ENCODE measurements at places on chromosomes 7 and 10. TPM values are rescaled to one million over a fixed set of nuclear protein-coding genes. Genes with fewer than 3 reads are reported as not detected.

GRCh38 chr10:103665162-103665889 is 171.8 kb downstream of the NEURL1 start:
- no peak overlapping the region for H3K4me3 ChIP-seq
- H3K36me3 ChIP-seq: peaks cover 4% of the 10 kb centered on the region
- H3K4me1 ChIP-seq: peaks cover 17% of the 10 kb centered on the region
- no peak for DNase-seq
- no peak overlapping the region for H3K27ac ChIP-seq
- no peaks in the 10 kb centered on the region for H3K27me3 ChIP-seq

Gene NUPR2
- not detected for total RNA-seq

DNA sequence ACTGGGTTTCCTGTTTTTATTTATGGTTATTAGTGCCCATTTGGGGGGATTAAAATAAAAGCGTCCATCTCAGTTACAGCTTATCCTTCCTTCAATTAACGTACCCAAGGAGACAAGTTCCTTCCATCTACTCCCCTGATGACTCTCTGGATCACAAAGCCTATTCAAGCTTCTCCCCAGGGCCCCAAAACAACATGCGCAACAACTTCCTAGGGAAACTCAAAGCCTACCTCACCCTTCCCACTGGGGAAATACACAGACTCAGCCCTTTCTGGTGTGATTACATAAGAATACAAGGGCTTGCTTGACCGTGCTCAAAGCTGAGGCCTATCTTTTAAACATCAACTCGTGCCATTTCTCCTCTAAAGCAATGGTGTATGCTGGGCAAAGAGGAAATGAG is 112.4 kb downstream of the CDK6 start:
- no peak overlapping the region for H3K4me3 ChIP-seq
- H3K27me3 ChIP-seq: no peaks in the 10 kb centered on the region
- H3K36me3 ChIP-seq: peaks cover 59% of the 10 kb centered on the region

- no peaks in the 10 kb centered on the region for H3K36me3 ChIP-seq
- DNase-seq: no peak
- no peaks in the 10 kb centered on the region for H3K27me3 ChIP-seq
- H3K27ac ChIP-seq: no peak overlapping the region
- no peaks in the 10 kb centered on the region for H3K4me1 ChIP-seq
Measured at GRCh38 chr7:74404741-74405140, 49.0 kb upstream of the GTF2IRD1 start.

DNA sequence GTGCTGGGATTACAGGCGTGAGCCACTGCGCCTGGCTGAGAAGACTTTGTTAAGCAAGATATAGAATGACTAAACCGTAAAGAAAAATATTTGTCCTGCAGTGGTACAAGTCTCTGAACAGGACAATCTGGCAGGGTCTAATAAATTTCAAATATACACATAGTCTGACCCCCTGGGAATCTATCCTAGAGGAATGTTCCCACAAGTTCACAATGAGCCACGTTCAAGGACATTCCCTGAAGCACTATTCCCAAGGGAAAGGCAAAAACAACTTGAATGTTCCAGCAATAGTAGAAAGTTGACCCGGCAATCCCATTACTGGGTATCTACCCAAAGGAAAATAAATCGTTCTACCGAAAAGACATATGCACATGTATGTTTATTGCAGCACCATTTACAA is 82.0 kb downstream of the HIP1 start:
- no peak overlapping the region for H3K4me3 ChIP-seq
- H3K4me1 ChIP-seq: peaks cover 2% of the 10 kb centered on the region
- DNase-seq: no peak
- no peaks in the 10 kb centered on the region for H3K27me3 ChIP-seq

- peaks cover 45% of the 10 kb centered on the region for H3K36me3 ChIP-seq
- peak overlapping the region; percentile 77 for H3K27ac ChIP-seq
- DNase-seq: peak; percentile 24
- H3K27me3 ChIP-seq: no peaks in the 10 kb centered on the region
- peak overlapping the region; percentile 86 for H3K4me3 ChIP-seq
Measured at GRCh38 chr10:122878799-122879338, 512 bp downstream of the FAM24B start.

DNA sequence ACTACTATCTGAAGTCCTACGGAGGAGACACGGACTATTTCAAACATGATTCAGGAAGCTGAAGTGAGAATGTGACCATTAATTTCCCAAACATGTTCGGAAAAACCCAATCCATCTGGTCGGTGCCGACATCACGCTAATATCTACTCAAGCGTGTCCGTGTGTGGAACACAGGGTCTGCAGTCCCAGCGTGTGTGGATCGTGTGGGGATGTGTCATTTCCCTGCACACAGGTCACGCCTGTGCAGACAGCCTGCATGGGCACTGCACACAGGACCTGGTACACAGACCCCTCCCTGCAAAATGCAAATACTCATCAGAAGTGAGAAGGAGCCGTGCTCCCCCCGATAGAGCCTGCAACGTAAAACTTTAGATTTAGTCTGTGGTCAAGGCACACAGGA is 57.8 kb downstream of the CARD11 start:
- H3K36me3 ChIP-seq: peaks cover 69% of the 10 kb centered on the region
- no peak for DNase-seq
- H3K4me3 ChIP-seq: no peak overlapping the region

- H3K4me3 ChIP-seq: no peak overlapping the region
- H3K27ac ChIP-seq: no peak overlapping the region
- no peaks in the 10 kb centered on the region for H3K27me3 ChIP-seq
- no peaks in the 10 kb centered on the region for H3K36me3 ChIP-seq
- H3K4me1 ChIP-seq: no peaks in the 10 kb centered on the region
Measured at GRCh38 chr7:1994931-1995330, 237.8 kb downstream of the MAD1L1 start.

GRCh38 chr10:17873946-17874345 is 64.8 kb downstream of the MRC1 start:
- DNase-seq: no peak
- no peak overlapping the region for H3K4me3 ChIP-seq

- H3K27me3 ChIP-seq: no peaks in the 10 kb centered on the region
- H3K36me3 ChIP-seq: peaks cover 36% of the 10 kb centered on the region
- H3K4me3 ChIP-seq: no peak overlapping the region
Measured at GRCh38 chr10:101859530-101859929, 15.9 kb upstream of the KCNIP2 start.

GRCh38 chr10:14502431-14502830 is 171.7 kb upstream of the FRMD4A start:
- peaks cover 13% of the 10 kb centered on the region for H3K36me3 ChIP-seq
- no peak for DNase-seq
- H3K27me3 ChIP-seq: peaks cover under 1% of the 10 kb centered on the region
- no peak overlapping the region for H3K4me3 ChIP-seq

DNA sequence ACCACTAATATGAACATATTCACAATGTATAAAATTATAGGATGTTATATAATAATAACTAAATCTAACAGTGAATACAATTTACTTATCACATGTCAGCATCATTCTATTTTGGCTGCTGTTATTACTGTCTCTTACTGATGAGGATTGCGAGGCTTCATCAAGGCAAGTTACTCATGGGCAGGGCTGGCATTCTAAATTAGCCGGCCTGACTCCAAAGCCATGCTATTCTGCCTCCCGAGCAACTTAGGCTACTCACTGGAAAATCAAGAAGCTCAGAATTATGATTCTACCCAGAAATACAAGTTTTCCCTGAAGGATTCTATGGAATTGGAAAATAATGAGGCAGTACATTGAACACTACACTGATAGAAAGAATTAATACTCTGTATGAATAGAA is 101.7 kb downstream of the ICA1 start:
- no peak overlapping the region for H3K4me3 ChIP-seq
- DNase-seq: no peak
- peaks cover 1% of the 10 kb centered on the region for H3K27me3 ChIP-seq
- H3K4me1 ChIP-seq: peaks cover 2% of the 10 kb centered on the region

DNA sequence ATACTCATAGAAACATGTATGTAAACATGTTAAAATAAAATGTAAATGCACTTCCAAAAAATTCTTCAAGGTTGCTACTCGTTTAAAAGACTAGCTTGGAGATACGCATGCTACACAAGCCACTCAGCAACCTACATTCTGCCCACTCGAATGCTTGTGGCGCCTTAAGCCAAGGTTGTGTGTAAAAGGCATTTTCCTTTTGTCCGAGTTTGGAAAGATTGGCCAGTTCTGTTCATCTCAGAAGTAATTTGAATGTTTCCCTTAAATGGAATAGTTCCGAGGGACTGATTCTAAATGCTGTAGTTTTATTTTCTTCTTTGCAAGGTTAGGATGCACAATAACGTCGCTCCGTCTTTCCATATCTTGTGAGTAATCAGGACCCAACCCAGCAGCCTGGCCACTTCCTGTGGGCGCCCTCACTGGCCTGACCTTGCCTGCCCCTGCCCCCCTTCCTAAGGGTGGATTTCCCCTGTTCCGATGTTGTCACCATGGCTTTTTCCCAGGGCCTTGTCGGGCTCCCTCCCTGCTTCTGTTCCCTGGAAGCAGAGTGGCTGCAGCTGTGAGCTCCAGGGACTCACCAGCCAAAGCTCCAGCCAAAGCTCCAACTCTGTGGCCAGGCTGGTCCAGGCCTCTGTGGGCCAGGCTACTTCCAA is 70.6 kb downstream of the PTPRE start:
- H3K4me3 ChIP-seq: no peak overlapping the region
- H3K36me3 ChIP-seq: no peaks in the 10 kb centered on the region
- H3K27ac ChIP-seq: no peak overlapping the region
- peaks cover 12% of the 10 kb centered on the region for H3K4me1 ChIP-seq
- peaks cover 21% of the 10 kb centered on the region for H3K27me3 ChIP-seq

Gene RBM33
- 75.8 TPM for total RNA-seq

DNA sequence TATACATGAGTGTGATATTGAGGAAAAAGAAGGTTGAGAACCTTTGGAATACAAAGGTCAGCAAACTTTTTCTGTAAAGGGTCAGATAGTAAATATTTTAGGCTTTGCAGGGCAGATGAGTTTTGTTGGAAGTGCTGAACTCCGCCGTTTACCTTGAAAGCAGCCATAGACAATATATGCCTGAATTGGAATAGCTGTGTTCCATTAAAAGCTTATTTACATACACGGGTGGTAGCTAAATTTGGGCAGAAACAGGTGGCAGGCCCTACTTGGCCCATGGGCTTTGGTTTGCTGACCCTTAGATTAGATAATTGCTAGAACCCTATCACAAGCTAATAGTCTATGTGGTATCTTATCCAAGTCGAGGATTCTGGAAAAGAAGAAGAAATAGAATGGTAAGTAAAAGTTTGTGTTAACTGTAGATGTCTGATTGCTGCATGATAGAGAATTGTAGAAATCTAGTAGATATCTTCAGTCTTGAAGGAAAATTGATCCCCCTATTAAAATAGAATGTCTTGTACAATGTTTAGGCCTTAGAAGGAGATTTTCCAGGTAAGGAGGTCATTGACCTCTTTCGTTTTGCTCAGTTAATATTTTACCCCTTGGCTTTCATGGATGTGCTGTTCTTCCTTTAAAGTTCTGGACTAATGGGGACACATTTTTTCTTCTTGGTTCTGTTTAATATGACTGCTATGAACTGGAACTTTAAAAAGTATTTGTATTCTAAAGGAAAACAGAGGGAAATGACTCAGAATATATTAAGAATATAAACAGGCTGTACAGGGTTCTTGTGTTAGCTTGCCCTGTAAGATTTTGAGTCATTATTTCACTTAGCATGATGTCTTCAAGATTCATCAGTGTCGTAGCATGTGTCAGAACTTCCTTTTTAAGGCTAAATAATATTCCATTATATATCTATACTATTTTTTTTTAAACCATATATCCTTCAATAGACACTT is 8.0 kb downstream of the RBM33 start:
- peaks cover 54% of the 10 kb centered on the region for H3K36me3 ChIP-seq
- H3K27me3 ChIP-seq: no peaks in the 10 kb centered on the region
- peaks cover 51% of the 10 kb centered on the region for H3K4me1 ChIP-seq
- no peak overlapping the region for H3K4me3 ChIP-seq

- no peaks in the 10 kb centered on the region for H3K36me3 ChIP-seq
- no peak overlapping the region for H3K4me3 ChIP-seq
- DNase-seq: no peak
- H3K4me1 ChIP-seq: no peaks in the 10 kb centered on the region
- H3K27ac ChIP-seq: no peak overlapping the region
- no peaks in the 10 kb centered on the region for H3K27me3 ChIP-seq
Measured at GRCh38 chr10:130341356-130341755, 205.2 kb downstream of the GLRX3 start.

Gene BHLHA15
- total RNA-seq: 0.43 TPM

Gene HPSE2
- total RNA-seq: not detected

DNA sequence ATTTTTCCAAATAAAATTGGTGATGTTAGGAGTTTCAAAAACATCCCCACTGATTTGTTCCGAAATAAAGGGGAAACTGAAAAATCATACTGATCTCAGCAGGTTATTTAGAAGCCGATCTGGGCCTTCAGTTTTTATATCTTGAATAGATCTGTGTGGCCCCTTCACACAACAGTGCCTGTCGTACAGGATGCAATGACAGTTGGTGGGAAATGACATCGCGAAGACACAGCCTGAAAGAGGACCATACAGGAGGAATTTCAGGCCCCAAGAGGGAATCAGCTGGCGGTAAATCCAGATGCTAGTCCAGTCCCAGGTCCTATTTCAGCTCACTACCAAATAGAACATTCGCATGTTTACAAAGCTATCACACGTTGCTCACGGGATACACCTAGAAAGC is 3.0 kb downstream of the H2BK1 start:
- H3K4me3 ChIP-seq: no peak overlapping the region
- H3K27ac ChIP-seq: peak overlapping the region; percentile 74
- H3K27me3 ChIP-seq: peaks cover 4% of the 10 kb centered on the region
- H3K36me3 ChIP-seq: peaks cover 6% of the 10 kb centered on the region
- H3K4me1 ChIP-seq: peaks cover 27% of the 10 kb centered on the region

Gene CTNNA3
- 0.78 TPM for total RNA-seq

- no peak overlapping the region for H3K4me3 ChIP-seq
- DNase-seq: no peak
- H3K36me3 ChIP-seq: no peaks in the 10 kb centered on the region
- H3K27ac ChIP-seq: no peak overlapping the region
- peaks cover 4% of the 10 kb centered on the region for H3K27me3 ChIP-seq
- no peaks in the 10 kb centered on the region for H3K4me1 ChIP-seq
Measured at GRCh38 chr7:108235451-108236061, 105.4 kb upstream of the LAMB4 start.

Gene PRKAR2B
- total RNA-seq: 0.35 TPM

GRCh38 chr10:116553378-116553980 is 7.7 kb downstream of the PNLIP start:
- no peaks in the 10 kb centered on the region for H3K27me3 ChIP-seq
- H3K4me1 ChIP-seq: no peaks in the 10 kb centered on the region

GRCh38 chr7:80681272-80681885 is 42.9 kb downstream of the CD36 start:
- H3K4me1 ChIP-seq: no peaks in the 10 kb centered on the region
- no peak for DNase-seq
- H3K4me3 ChIP-seq: no peak overlapping the region
- H3K27ac ChIP-seq: no peak overlapping the region
- H3K36me3 ChIP-seq: no peaks in the 10 kb centered on the region
- H3K27me3 ChIP-seq: no peaks in the 10 kb centered on the region

Gene SHH
- total RNA-seq: not detected

Gene CBLL1
- 50.5 TPM for total RNA-seq
